ENCODE measurements at places on chromosomes 2 and 18.

DNA sequence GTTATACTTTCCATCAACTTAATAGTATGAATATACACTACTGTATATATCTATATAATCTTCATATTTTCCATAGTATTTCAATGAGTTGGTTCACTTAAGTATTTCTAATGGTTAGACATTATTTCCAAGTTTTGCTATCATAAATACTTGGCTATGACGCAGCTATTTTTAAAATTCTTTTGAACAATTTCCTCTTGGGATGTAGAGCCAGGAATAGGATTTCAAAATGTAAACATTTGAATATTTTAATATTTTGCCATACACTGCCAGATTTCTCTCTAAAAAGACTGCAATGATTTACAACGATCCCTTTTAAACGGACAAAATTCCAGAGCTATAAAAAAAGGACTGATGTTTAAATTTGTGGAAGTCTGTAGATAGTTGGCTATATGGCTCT is 95.6 kb downstream of the NUP35 start:
- DNase-seq: no peak

DNA sequence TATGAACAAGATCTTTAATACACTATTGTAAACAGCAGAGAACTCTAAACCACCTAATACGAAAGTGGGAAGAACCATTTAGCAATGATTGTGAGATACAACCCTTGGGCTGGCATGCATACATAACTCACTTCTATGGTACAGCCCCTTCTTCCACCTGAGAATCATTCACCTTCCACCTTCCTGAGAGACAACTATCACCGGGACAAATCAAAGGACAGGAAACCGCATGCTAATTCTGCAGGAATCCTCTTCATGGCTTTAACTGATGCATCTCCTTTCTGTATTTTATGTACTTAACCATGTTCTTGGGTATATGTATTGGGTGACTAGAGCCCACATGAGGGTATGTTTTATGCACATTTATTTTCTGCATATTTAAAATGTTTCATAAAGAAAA is 123.2 kb downstream of the TRABD2A start:
- no peak for DNase-seq

GRCh38 chr2:151410485-151410834 is 758 bp downstream of the RIF1 start:
- DNase-seq: peak; percentile 21

DNA sequence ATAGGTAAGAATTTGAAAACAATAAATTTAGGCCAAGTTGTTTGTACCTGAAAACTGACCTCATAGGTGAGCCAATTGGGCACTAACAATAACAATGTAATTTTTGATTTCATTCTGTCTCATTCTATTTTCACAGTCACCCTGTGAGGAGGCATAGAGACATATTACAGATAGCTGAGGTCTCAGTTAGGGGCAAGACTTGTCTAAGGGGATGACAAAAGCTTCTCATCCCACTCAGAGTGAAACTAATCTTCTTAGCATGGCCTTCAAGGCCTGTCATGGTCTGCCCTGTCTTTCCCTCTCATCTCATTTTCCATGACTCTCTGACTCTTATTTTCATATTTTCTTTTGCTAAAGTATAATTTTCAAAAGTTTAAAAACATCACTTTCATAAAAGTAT is 562.0 kb upstream of the TNP1 start:
- no peak for DNase-seq

DNA sequence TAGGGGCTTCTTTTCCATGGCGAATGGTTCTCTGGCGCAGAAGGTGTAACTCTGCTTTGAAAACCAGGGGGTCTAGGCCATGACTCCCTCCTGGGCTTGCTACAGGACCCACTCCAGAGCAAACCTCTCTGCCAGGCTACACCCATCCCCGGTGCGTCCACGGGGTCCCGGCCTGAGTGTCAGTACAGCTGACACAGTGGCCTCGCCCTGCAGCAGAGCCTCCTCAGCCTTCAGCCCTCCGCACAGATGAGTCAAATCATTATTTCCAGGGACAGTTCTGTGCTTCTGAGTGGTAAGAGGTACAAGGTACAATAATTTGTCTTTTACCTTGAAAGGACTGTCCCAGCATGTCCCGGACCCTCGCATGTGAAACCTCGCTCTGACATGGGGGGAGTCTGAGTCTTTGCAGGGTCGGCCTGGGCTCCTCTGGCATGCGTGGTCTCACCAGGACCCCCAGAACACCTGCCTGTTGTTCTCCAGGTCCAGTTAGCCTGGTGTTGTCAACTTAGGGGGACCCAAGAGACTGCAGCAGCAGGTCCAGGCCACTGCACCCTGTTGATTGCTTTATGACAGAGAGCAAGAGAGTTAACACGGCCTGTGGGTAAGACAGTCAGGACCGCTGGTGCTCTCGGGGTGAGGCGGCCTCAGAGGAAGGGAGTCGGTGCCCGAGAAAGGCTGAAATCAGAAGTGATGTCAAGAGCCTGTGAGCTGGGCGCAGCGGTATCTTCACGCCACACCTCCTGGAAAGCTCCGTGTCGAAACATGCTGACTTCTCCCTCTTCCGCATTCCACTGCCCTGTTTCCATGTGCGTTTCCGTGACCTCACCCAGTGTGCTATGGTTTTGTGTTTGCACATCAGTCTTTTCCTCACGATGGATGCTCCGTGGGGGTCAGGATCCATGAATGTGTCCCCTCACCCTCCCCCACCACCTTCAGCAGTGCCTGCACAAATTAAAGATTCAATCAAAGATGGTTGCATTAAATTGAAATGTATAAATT is 340.1 kb downstream of the EIPR1 start:
- DNase-seq: no peak

DNA sequence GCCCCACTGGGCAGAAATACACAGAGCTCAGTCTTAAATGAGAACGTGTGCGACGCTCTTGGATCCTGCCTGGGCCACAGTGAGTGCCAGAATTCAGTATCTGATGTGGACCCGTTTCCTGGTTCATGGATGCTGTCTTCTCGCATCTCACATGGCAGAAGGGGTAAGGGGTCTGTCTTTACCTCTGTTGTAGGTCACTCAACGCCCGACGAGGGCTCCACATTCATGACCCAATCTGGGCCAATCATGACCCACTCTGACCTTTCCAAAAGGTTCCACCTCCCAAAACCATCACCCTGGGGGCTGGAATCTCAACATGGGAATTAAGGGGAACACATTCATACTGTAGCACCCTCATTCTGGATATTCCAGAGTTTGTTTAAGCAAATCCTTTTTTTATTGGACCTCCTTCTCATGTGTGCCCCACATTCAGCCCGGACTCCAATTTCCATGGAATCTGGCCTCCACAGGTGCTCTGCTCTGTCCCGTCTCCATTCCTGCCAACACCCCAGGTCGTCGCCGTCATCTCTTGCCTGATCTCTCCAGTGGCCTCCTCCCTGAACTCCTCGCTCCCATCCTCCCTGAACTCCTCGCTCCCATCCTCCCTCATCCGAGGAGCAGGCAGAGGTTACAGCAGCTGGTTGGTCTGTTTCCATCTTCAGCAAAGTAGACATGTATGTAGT is 78.9 kb upstream of the OTOS start:
- DNase-seq: no peak

DNA sequence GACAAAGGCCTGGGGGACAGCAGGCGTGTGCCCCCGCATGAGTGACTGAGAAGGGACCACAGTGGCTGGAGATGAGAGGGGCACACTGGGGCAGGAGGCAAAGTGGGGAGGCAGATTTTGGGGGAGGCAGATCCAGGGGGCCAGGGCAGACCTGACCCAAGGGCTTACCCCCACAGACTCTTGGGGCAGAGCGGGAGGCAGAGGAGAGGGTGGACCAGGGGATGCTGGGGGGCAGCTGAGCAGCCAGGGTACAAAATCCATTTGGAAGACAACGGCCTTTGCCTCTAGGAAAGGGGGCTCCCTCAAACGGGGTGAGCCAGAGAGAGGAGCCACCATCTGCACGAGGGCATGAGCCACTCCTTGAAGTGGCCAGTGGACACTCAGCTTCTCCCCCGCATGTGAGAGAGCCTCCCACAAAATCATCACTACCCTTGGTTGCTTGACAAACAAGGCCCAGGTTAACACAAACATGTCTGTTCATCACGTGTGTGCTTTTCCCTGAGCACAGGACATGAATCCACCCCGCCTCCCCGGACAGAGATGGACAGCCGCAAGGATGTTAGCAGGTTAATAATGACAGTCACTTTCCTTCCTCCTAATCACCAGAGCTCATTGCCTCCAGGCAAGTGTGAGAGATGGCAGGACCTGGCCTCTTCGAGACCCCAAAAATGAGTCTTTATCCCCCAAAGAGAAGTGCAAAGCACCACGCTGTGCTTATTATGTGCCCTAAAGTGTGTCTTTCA is 72.0 kb upstream of the RAB6C start:
- no peak for DNase-seq

DNA sequence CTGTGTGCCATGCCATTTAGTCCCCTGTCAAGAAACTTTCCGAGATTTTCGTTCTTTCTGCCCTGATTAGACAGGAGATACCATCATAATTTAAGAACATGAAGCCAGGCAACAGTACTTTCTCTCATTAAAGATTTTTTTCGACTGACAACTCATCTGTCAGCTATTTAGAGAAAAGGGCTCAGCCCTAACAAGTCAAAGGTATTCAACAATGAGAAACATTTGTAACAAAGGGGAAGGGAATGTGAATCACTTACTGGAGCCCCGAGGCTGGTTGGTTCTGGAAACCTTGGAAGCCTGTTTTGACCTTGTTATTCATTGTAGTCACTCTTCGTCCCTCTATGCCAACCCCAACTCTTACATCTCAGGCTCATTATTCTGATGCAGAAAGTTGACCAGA is 199.4 kb downstream of the SPP2 start:
- DNase-seq: no peak

DNA sequence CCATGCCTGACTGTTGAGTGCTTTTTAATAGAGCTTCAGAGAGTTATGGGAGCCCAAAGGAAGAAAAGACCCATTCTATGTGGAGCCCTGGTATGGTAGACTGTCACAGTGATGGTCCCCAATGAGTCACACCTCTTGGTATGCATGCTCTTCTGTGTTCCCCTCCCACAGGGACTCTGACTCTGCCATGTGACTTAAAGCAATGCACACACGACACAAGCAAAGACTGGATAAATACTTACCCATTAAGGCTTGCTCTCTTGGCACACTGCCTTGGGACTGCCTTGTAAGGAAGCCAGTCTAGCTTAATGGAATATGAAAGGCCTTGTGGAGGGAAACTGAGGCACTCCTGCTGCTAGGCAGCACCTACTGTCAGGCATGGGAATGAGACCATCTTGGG is 16.7 kb upstream of the DTNB start:
- no peak for DNase-seq

- no peak for DNase-seq
These were observed 18.0 kb downstream of the FBXO41 start for GRCh38 chr2:73266061-73266901.

DNA sequence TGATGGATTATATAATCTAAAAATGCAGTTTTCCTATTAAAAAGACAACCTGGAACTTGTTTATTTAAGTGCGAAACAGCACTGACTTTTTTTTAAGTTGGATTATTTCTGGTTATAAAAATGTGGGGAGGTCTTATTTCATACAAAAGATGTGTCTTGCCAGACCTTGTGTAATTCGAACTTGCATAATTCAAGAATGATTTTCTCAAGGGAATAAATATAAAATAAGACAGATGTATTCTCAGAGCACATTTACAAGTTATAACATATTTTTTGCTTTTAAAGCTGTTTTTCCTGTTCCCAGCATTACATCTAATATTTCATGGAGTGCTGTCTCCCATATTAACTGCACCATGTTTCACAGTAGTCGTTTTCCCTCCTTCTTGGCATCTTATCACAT is 263.1 kb downstream of the CDH20 start:
- no peak for DNase-seq

DNA sequence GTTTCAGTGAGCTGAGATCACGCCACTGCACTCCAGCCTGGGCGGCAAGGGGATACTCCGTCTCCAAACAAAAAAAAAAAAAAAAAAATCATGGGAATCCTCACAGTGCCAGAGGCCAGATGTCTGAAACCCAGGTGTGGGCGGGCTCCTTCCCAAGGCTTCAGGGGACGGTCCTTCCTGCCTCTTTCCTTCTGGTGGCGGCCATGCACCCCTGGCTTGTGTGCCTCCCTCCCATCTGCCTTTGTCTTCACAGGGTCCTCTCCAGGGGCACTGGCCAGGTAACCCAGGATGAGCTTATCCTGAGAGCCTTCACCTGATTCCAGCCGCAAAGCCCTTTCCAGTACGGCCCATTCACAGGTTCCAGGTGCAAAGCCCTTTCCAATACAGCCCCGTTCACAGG is 40.9 kb upstream of the GPC1 start:
- no peak for DNase-seq

DNA sequence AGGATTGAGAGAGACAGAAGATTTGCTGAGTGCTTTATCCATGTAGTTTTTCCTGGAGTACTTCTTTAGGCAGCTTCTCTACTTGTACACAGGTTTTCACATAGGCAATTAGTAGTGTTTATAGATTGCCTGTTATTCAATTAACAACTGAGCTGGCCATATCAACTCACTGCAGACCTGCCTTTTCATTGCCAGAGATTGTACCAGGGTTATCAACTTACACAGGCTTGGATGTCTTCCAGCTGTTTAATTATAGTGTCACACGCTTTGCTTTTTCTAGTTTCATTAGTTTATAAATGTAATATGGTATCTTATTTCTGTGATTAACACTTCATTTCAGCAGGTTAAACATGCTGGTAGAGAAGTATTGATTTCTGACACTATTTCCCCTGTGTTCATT is 125.9 kb downstream of the GPD2 start:
- DNase-seq: no peak

DNA sequence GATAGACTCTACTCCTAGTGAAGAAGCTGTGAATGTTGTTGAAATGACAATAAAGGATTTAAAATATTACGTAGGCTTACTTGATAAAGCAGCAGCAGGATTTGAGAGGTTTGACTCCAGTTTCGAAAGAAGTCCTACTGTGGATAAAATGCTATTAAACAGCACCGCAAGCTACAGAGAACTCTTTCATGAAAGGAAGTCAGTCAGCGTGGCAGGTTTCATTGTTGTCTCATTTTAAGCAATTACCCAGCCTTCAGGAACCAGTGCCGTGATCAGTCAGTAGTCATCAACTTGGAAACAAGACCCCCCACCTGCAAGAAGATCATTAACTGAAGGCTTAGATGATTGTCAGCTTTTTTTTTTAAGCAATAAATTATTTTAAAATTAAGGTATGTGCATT is 14.0 kb downstream of the USP14 start:
- DNase-seq: no peak

GRCh38 chr18:25278394-25278793 is 73.6 kb downstream of the ZNF521 start:
- DNase-seq: no peak

- no peak for DNase-seq
These were observed 216.4 kb downstream of the FSIP2 start for GRCh38 chr2:185955050-185955449.

GRCh38 chr2:89851583-89851905 is 1160.1 kb downstream of the RPIA start:
- no peak for DNase-seq
